ENCODE measurements at places on chromosomes 4 and X.

DNA sequence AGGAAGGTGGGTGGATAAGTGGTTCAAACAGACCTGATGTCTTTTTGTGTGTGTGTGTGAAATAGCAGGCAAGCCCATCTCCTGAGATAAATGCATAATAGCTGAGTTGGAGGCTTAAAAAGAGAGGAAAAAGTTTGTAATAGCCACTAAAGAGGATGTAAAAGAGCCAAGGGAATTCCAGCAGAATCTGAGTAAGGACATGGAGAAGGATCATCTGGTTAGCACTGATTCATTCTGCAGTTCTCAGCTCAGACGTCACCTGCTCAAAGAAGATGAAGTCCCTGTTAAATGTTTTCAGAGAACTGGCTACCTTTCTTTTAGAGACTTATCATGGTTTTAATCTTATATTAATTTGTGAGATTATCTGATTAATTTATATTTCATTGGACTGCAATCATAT is 21.0 kb upstream of the IL13RA2 start:
- peak; percentile 36 for DNase-seq

GRCh38 chr4:54169176-54169575 is 59.9 kb upstream of the PDGFRA start:
- DNase-seq, result peak; percentile 23

GRCh38 chr4:186481998-186482790 is 73.2 kb downstream of the MTNR1A start:
- no peak for DNase-seq

GRCh38 chr4:146398896-146399445 is 122.8 kb downstream of the SLC10A7 start:
- no peak for DNase-seq

DNA sequence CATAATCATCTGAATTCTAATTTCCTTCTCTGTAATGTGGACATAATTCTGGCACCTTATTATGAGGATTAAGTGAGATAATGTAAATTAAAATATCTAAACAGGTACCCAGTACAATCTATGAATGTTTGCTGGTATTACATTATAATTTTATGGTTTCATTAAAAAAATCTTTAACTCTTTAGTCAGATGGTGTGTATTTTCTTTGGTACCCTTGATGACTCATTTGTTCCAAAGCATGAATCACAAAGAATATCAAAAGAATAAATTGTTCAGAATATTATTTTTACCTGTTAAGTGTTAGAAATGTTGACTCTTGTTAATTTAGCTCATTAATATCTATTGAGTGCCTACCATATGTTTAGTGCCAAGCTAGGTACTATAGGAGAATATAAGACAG is 74.3 kb downstream of the SNX25 start:
- DNase-seq, result peak; percentile 22

GRCh38 chr4:89101256-89102161 is 9.8 kb upstream of the TIGD2 start:
- no peak for DNase-seq

- no peak for DNase-seq
Measured at GRCh38 chrX:47191331-47191730, 2.3 kb upstream of the UBA1 start.

DNA sequence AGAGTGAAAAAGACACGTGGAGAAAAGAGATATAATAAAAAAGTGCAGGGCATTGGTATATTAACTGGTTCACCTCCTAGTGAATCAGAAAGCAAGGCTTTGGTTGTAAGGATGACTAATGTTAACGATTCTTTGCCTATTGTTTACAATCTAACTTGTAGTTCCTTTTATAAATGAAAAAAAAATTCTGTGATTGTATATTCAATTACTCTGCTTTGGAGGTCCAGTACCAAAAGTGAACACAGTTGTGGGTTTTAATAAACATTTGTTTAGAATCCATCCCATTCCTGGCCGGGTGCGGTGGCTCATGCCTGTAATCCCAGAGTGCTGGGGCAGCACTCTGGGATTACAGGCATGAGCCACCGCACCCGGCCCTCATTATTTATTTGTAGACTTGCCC is 36.9 kb upstream of the PRSS12 start:
- DNase-seq, result no peak

- DNase-seq, result no peak
Measured at GRCh38 chr4:134934036-134934808, 732.6 kb upstream of the PABPC4L start.
